ENCODE measurements at places on chromosomes 2 and 18.

GRCh38 chr18:72826736-72827135, 41.1 kb downstream of the NETO1 start:
- DNase-seq, result peak; percentile 25

DNA sequence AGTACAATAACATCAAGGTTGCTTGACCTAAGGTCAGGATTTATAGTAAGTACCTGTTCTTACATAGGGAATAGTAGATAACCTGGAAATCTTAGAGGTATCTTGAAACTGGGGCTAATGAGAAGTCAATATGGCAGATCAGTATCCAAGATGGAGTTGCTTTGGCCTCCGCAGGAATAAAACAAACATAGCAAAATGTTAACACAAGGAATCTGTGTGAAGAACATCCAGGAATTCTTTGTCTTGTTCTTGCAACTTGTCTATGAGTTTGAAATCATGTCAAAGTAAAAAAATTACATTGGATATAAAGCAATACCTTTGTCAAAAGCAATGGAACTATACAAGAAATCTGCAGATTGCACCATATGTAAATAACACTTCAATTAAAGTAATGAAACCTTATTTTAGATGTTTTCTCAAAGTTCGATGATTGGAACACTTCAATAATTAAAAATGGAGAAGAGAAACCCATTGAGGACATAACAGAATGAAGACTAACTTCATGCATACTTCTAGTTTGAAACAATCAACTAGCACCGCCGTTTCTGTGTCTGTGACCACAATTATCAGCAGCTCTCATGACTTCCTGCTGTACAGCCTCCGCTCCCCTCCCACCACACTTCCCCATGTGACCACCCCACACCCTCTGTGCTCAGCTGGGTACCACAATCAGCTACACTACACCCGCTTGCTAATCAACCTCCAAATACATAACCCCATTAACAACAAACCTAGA, 27.6 kb downstream of the C2orf76 start:
- no peak for DNase-seq

GRCh38 chr2:189363559-189363958, 77.7 kb upstream of the WDR75 start:
- peak; percentile 45 for DNase-seq

DNA sequence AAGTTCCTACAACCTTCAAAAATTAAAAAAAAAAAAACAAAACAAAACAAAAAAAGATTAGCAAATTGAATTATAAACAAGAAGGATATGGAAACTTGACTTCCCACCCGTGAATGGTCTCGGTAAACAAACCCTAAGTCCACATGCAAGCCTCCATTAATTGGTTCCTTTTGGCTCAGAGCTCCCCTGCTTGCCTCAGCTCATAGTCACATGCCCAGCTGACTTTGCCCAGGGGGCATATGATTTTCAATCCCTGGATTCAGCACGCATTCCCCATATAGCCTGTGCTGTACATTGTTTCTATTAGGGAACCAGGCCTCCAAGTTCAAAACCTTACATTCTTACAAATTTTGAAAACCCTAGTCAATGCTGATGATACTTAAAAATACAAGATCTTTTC, 95.0 kb downstream of the PID1 start:
- no peak for DNase-seq

- DNase-seq, result peak; percentile 16
Measured at GRCh38 chr2:467543-467891, 179.6 kb upstream of the ALKAL2 start.

- DNase-seq, result no peak
Measured at GRCh38 chr18:45004546-45005080, 323.9 kb downstream of the SETBP1 start.

GRCh38 chr18:36382854-36383253, 85.3 kb downstream of the FHOD3 start:
- no peak for DNase-seq

DNA sequence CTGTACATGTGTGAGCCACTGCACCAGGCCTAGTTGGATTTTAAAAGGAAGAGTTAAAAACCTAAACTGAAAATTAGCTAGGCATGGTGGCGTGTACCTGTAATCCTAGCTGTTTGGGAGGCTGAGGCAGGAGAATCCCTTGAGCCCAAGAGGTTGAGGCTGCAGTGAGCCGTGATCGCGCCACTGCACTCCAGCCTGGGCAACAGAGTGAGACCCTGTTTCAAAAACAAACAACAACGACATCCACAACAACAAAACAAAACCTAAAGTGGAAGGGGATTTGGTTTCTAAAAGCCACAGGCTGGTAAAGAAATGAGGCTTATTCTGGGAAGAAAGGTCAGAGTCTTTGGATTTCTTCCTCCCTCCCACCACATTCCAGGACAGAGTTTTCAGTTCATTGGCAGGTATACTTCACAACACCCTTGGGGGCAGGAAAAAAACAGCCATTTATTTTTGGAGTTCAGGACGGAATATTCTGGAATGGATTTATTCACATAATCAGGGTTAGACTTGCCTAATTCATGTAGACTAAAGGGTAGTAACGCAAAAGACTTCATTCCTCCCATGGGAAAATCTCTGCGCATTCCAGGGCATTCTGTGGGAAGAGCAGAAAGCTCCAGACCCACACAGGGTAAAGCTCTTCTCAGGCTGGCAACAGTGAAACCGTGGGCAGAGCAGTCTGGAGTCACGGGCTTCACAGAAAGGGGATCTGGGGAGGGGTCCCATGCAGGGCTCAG, 34.9 kb downstream of the TEX44 start:
- no peak for DNase-seq

DNA sequence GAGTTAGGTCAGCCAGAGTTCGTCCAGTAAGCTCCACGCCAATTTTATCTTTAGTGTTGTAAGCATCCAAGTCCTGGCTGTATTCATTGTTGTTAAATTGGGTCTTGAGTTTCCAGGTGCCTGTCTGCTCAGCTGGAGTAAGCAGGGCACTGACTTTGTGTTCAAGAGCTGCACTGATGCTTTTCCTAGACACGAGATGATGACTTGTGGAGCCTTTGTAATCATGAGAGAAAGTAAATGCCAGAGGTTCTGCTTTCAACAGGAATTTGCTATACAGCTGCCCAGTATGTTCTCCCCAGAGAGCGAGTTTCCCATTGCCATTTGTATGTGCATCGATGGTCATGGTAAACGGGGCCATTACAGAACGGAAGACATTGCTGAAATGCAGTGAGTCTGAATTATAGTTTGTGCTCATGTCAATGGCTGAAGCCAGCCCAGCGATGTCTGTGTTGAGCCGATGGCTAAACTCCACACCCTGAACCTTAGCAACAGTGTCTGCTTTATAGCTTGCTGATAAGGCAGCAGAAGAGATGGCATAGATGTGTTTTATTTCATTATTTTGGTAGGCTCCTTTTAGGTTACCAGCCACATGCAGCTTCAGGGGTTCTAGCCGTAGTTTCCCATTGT, 32.9 kb downstream of the APOB start:
- DNase-seq, result no peak

DNA sequence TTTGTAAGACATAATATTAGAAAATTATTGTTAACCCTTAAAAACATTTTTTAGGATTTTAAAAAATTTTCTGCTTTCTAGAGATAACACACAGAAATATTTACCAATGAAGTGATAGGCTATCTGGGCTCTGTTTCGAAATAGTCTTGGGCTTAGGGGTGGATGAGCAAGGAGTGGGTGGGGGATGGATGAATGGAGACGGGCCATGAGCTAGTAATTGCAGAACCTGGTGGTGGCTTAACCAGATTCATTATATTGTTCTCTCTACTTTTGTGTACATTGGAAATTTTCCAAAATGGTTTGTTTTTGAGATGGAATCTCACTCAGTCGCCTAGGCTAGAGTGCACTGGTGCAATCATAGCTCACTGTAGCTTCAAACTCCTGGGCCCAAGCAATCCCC, 89.6 kb downstream of the TCF7L1 start:
- DNase-seq, result no peak

GRCh38 chr2:10783421-10783820, 29.2 kb downstream of the PDIA6 start:
- no peak for DNase-seq

DNA sequence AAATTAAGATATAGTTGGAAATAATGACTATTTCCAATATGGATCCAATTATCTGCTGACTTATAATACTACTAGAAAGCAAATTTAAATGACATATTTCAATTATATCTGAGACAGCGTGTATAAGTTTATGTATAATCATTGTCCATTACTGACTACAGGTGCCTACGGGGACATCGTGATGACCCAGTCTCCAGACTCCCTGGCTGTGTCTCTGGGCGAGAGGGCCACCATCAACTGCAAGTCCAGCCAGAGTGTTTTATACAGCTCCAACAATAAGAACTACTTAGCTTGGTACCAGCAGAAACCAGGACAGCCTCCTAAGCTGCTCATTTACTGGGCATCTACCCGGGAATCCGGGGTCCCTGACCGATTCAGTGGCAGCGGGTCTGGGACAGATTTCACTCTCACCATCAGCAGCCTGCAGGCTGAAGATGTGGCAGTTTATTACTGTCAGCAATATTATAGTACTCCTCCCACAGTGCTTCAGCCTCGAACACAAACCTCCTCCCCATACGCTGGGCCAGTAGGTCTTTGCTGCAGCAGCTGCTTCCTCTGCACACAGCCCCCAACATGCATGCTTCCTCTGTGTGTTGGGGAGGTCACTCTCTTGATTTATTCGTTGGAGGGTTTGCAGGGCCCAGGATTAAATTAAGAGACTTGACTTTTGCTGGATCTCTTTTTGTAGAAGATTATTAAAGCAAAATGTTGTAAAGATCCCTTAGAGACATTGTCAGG, 194.4 kb downstream of the RPIA start:
- no peak for DNase-seq

Measured in mesendoderm (in vitro differentiated cells).